ENCODE measurements at places on chromosomes 2 and 18.

DNA sequence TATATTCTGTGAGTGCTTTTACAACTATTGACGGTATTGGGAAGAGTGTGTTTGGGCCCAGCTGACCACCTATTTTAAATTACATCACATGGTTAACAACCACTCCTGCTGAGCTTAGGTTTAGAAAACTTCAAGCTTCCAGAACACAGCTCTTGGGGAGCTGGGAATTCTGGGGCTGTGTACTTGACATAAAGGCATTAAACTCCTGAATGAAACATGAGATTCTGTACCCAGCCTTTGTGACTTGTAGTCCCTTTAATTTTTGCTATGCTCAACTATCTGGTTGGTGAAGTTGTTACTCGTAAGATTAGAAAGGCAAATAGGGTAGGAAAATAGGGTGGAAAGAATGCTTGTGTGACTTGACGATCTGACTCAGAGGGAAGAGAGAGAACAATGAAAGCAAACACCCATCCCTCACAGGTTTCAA is 66.9 kb downstream of the LTBP1 start:
- no peak for DNase-seq

GRCh38 chr2:76759634-76760366 is 762.4 kb downstream of the LRRTM4 start:
- DNase-seq, result no peak

DNA sequence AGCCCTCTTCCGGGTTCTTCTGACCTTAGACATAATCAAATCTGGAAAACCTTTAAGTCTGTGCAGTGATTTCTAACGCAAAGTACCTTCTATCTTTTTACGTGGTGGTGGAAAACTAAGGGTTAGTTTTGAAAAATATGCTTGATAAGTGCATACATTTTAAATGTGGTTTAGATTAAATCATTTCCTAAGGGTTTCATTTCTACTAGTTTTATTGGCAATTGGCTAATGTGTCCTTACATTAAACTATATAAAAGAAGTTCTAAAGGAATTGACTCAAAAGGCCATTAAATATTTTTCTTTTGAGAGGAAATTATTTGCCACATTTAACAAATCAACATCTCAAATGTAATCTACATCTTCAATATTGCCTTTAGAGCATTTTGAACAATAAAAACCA is 268.3 kb upstream of the THUMPD2 start:
- DNase-seq, result no peak

DNA sequence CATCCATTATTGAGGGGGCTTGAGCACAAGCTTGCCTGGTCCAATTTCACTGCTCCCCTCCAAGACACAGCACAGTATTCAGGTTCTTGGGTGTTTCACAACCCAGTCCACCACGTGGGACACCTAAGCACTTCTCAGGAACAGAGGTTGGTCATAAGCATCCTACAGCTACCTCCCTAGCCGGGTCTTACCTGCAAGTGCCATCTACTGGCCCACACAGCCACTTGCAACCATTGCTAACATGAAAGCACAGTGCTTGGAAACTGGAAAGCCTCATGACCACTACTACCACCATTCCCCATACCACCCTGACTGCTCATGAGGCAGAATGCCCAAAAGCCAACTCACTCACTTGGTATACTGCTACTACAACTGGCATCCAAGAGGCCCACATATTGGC is 105.7 kb upstream of the RPRM start:
- no peak for DNase-seq

- DNase-seq, result no peak
Measured at GRCh38 chr18:53152476-53152875, 812.5 kb downstream of the DCC start.

DNA sequence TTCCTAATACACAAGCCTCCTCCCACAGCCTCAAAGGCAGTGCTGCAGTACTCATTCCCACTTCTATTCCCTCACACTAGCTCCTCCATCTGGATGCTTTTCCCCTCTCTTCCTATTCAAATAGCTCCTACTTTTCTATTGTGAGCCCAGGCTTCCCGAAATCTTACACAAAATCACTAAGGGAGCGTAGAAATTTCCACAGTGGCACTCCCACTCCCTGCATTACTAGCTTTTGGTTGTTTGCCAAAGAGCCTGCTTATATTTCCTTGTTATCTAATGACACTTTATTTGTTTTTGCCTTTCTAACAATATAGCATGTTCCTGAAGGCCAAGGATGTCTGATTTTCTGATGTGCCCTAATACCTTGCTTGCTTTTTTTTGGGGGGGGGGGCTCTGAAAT is 10.9 kb downstream of the EPAS1 start:
- no peak for DNase-seq

DNA sequence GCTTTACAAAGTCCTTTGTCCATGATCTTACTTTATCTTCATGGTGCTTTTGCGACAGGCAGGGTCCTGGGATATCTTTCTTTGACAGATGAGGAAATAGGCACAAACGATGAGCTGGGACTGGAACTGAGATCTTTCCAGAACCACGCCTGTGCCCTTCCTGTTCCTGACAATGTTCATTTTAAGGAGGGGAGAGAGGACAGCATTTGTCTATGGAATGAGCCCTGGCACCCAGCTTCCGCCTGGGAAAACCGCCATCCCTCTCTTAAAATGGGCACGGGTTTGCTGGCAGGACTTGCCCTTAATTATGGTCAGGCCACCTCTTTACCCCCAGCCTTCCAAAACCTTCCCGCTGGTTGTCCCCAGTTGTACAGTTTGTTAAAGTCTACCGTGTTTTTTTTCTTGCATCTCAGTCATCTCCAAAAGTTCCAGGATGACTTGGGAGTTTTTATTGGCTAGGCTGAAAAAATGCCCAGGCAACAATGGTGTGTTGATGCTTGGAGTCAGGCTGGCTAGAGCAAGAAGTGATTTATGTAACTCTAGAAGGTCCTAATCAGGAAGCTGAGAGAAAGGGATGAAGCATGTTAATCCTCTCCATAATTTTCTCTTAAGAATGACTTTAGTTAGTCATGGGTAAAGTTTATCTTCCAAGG is 264.9 kb upstream of the EPAS1 start:
- DNase-seq, result no peak
